Right lobe of liver (tissue), 6 donors: ENCODE measurements at places on chromosomes 12 and 14. TPM values are rescaled to one million over a fixed set of nuclear protein-coding genes. Genes with fewer than 3 reads are reported as not detected.
A peak's percentile ranks its signal among the peaks of the same experiment; 100 is the strongest.

- peaks cover 39% of the 10 kb centered on the region for H3K4me1 ChIP-seq
- H3K27ac ChIP-seq: peak within 1 kb of the TSS; percentile 98
- no peaks in the 10 kb centered on the region for H3K27me3 ChIP-seq
- H3K36me3 ChIP-seq: no peaks in the 10 kb centered on the region
- DNase-seq: peak; percentile 71
Measured at GRCh38 chr12:122421821-122422729, at the start of gene CLIP1. Gene CLIP1, minus strand, starts transcription at chr12:122422669. Its CDS starts 42,217 bp downstream, at chr12:122380452.

DNA sequence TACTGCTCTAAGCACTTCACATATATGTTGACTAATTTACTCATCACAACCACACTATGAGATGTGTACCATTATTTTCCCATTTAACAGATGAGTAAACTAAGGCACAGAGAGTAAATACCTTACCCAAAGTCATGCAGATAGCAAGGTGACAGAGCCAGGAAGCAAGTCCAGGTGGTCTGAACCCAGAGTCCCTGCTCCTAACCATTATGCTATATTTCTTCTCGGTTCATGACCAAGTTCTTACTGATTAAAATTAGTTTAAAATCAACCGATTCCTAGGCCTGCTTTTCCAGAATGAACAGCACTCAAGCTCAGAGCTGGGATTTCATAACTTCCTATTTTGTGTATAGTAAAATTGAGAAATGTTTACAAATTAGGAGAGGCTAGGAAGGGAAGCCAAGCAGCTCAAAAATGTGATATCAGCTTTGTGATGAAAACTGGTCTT is 85.5 kb upstream of the EGLN3 start:
- no peaks in the 10 kb centered on the region for H3K36me3 ChIP-seq
- DNase-seq: no peak
- H3K27ac ChIP-seq: peak overlapping the region; percentile 72
- no peak overlapping the region for H3K4me3 ChIP-seq

DNA sequence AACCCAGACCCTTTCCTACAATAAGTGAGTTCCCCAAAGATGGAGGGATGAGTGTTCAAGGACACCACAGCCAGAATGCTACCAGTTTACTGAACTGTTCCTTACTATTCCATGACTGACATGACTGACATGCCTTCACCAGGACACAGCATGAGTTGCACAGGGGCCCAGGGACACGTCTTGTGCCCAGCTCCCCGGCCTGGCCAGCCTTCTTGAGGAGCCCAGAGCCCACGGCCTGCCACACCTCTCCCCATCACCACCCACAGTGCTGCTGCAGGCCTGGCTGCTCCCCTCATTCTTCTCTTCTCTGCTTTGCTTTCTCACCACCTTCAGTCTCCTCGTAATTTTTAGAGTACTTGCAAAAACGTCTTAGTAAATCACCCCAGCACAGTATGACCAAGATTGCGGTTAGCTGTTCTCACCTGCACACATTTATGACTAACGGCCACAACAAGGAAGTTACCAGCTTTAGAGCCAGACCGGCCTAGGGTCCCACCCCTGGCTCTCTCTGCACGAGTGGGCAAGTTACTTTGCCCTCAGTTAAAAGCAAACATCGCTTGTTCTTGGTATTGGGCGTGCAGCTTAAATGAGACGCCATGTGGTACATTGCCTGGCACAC is 18.5 kb downstream of the PPP2R5E start:
- H3K4me1 ChIP-seq: peaks cover 4% of the 10 kb centered on the region
- no peaks in the 10 kb centered on the region for H3K36me3 ChIP-seq
- no peak overlapping the region for H3K27ac ChIP-seq
- H3K27me3 ChIP-seq: no peaks in the 10 kb centered on the region
- no peak for DNase-seq
- H3K4me3 ChIP-seq: no peak overlapping the region

C3AR1 gene
- total RNA-seq: 4.1 TPM

DNA sequence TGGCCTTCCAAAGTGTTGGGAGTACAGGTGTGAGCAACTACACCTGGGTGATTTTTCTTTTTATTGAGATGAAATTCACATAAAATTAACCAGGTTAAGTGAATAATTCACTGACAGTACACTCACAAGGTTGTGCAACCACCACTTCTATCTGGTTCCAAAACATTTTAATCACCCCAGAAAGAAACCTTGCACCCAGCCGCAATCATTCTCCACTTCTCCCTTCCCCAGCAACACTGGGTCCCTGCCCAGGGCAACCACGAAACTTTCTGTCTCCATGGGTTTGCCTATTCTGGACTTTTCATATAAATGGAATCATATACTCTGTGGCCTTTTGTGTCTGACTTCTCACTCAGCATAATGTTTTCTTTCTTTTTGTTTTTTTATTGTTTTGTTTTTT is 26.3 kb upstream of the MLXIP start:
- H3K27ac ChIP-seq: peak overlapping the region; percentile 93
- DNase-seq: no peak
- peaks cover 22% of the 10 kb centered on the region for H3K4me1 ChIP-seq
- no peaks in the 10 kb centered on the region for H3K36me3 ChIP-seq

DNA sequence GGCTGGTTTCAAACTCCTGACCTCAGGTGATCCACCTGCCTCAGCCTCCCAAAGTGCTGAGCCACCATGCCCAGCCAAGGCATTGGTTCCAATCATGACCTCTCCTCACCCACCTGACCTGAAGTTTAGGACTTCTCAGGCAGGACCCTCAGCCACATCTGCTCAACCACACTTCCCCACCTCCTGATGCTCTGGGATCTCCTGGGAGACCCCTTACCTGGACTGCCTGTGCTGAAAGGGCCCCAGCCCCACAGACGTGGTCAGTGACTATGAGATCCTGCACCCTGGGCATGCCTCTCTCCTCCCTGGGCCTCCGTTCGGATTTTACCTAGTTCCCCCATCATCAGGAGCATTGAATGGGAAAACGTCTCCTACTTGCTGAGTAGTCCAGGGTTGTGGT is 18.0 kb downstream of the GSC start:
- H3K27ac ChIP-seq: no peak overlapping the region
- no peaks in the 10 kb centered on the region for H3K4me1 ChIP-seq
- DNase-seq: no peak
- no peak overlapping the region for H3K4me3 ChIP-seq

- no peaks in the 10 kb centered on the region for H3K27me3 ChIP-seq
- DNase-seq: peak; percentile 70
- H3K27ac ChIP-seq: peak overlapping the region; percentile 71
- H3K36me3 ChIP-seq: no peaks in the 10 kb centered on the region
- no peaks in the 10 kb centered on the region for H3K4me1 ChIP-seq
Measured at GRCh38 chr12:49673446-49674317, 33.5 kb downstream of the FMNL3 start.

GRCh38 chr12:88450136-88450535 is 130.1 kb downstream of the KITLG start:
- no peaks in the 10 kb centered on the region for H3K4me1 ChIP-seq
- no peaks in the 10 kb centered on the region for H3K36me3 ChIP-seq
- no peaks in the 10 kb centered on the region for H3K27me3 ChIP-seq
- H3K27ac ChIP-seq: no peak overlapping the region

MYF6 gene
- total RNA-seq: not detected

DNA sequence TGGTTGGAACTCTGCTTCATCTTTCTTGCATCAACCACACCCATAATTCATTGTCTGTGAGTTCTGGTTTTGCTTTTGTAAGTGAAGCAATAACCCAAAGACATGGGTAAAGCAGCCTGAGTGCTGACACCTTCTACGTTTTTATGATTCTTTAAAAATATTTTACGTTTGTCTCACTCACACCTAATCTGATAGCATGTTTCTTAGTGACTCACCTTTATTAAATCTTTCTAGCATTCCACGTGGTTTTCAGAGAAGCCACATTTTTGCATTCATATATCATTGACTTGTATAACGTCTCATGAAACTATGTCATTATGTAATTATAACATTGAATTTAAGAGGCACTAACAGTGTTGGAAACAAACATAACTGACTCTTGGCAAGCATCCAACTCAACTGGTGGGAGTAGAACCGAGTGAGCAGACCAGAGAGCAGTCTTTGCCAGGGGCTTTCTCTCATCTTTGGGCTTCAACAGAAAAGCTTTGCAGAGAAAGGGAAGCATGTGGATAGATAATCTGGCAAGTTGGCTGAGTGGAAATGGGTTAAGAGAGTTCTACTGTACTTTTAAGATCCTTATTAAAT is 118.8 kb downstream of the TPH2 start:
- H3K4me3 ChIP-seq: no peak overlapping the region
- no peak for DNase-seq
- no peaks in the 10 kb centered on the region for H3K4me1 ChIP-seq
- no peaks in the 10 kb centered on the region for H3K36me3 ChIP-seq
- no peak overlapping the region for H3K27ac ChIP-seq
